HFFc6 (cell line): ENCODE measurements at places on chromosomes 5 and 9. TPM values are rescaled to one million over a fixed set of nuclear protein-coding genes. Genes with fewer than 3 reads are reported as not detected.

PRR7 gene
- total RNA-seq: 9.9 to 17.4 TPM (median 15.2 TPM) in 3 replicates

DNA sequence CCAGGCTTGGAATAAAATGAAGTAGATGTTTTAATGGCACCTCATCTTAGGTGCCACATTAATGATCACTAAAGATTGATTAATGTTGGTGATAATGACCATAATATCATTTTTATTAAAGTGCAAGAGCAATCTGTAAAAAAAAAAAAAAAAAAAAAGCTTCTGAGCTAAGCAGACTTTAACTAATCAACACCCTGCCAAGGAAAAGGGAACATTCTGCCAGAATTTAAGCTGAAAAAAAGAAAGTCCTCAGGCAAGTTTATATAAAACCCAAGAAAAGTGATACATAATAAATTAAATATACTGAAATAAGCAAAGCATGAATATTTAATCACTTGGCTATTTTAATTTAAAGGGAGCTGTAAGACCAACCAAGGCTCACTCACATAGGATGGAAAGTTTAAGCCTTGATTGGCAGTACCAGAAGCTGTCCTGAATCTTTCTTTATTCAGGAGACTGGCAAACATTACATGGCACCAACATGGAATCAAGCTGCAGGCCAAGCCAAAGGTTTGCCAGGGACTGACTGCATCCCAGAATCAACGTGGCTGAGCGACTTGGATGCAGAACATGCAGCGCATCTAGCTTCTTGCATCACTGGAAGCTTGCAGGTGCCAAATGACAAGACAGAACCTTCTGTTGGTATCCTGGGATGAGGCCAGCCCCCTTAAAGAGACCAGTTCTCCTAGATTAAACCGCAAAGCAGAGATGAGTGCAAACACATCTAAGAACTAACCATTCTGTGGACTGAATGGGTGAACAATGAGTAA, 413.6 kb downstream of the ENC1 start:
- no peak for DNase-seq

DNA sequence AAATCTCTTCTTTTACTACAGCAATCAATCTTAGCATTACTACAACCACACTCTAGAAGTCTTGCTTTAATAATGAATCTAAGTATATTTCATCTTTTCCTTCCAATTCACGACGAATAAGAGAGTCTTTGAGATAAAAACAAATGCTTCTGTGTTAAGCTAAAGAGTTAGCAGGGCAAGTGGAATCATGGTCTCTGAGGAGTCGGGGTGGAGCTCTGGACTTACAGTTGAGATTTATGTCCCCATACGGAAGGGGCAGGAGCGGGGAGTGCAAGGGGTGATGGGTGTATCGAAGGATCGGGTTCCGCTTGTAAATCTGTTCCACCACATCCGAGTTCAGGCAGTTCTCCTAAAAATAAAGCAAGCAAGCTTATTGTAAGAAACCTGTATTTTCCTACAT, 59.0 kb upstream of the RETREG1 start:
- no peak for DNase-seq

- DNase-seq: no peak
Observed at GRCh38 chr5:68467208-68467607, 251.7 kb downstream of the PIK3R1 start.

- no peak for DNase-seq
Observed at GRCh38 chr5:113719549-113719948, 206.1 kb downstream of the YTHDC2 start.

GRCh38 chr5:134526483-134527155, 1.1 kb downstream of the JADE2 start:
- DNase-seq: peak; percentile 57

GRCh38 chr9:127448112-127448805, 2.9 kb downstream of the RPL12 start:
- DNase-seq: no peak

CARTPT gene
- total RNA-seq: not detected in 3 replicates

FLT4 gene
- total RNA-seq: not detected in 3 replicates

DNA sequence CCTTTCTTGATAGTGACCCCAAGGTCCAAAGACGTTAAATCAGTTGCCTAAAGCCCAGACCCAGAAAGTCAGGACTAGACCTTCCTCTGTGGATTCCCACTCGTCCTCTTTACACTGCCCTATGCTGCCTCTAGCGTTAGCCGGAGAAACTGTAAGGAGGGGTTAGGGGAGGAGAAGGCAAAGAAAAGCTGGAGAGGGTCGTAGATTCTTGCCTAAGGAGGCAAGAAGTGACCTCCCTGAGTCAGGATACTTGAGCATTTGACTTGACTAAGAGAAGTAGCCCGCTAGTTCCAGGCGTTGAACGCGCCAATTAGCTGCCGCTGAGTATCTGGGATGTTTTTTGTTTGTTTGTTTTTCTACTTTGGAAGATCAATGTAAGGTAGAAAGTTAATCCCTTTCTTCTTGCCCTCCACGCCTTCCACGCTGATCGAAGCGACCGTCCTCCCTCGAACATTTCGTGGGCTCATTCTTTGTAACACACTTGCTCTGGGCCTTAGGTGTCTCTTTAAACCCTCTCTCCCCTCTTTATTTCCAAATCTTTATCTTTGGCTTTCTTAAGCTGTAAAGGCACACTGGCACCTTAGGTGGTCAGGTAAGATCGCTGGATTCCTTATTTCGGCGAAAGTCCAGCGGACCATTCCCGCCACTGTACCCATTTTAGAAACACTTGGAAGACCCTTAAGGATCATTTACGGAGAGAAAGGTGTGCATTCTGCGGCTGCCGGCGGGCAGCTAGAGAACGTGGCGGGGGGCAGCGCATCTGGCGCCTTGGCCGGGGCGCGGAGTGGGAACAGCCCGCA, 5.1 kb upstream of the RGMB start:
- peak; percentile 59 for DNase-seq

DNA sequence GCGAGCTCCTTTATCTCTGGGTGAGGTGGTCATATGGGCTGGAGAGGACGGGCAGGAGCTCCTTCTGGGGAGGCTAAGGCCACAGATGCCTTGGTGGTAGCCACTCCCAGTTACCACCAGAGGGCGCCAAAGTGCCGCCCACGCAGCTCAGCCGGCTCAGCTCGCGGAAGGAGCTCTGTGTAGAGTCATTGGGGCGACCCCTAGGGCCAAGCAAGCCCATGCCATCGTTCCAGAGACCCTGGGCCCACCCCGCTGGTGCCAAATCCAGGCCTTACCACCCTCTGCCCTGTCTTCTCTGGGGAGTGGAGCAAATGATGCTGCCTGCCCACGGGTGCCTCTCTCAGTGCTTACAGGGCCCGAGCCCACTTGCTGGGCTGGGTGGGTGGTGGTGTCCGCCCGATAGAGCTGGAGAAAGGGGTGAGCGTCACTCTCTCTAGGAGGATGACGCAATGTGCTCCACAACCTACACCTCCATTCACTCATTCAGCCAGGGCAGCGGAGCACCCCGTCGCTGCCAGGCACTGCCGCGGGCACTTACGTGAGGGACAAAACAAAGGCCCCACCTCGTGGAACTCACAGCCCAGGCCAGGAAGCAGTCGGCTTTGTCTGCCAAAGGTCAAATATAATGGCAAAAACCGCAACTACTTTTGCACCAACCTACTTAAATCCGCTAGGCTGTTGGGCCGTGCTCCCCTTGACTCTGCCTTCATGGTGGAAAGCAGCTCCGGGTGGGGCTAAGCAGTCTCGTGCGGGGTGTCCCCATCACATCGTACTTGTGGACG, 13.8 kb downstream of the TSPAN17 start:
- DNase-seq: peak; percentile 55

DNA sequence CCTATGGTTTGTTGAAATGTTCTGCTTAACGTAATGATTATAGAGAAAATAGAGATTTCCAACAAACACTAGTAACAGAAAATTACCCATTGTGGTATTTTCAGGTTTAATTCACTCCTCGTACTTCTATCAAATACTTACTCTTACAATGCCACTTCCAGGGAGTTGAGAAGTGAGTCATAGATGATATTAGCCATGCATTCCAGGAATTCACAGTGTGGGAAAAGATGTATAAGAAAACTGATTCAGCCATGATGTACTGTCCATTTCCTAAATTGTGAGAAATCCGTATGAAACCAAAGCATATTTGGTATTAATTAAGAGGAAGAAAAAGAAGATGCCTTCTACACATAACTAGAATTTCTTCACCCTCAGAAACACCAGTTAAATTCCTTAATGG, 1854.6 kb upstream of the WWC1 start:
- DNase-seq: no peak

PCDHB7 gene
- total RNA-seq: 0.38 to 0.75 TPM (median 0.54 TPM) in 3 replicates

DNA sequence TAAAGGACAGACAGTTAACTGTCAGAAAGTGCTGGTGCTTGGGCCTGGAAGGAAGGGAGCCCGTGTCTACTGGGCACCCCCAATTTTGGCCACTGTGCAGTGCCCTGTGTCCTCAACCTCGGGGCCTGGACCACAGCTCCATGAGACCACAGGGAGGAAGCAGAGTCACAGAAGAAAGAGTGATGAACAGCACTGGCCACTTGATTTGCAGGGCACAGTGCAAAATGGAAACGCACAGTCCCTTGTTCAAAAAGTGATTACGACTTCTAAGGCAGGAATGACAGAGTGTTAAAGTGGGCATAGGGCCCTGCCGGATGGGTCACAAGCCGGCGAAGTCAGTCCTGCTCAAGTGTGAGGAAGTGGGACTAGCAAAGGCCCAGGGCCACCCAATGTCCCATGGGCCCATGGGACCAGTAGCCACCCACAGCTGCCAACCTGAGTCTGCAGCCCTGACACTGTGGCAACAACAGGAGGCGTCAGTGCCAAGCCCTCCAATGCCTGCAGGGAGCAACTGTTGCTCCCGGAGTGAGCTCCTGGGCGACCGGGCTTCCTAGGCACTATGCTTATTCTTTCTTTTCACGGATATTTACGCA, 85.4 kb downstream of the ADAMTS2 start:
- no peak for DNase-seq
